ENCODE measurements at places on chromosomes 7 and 10.

DNA sequence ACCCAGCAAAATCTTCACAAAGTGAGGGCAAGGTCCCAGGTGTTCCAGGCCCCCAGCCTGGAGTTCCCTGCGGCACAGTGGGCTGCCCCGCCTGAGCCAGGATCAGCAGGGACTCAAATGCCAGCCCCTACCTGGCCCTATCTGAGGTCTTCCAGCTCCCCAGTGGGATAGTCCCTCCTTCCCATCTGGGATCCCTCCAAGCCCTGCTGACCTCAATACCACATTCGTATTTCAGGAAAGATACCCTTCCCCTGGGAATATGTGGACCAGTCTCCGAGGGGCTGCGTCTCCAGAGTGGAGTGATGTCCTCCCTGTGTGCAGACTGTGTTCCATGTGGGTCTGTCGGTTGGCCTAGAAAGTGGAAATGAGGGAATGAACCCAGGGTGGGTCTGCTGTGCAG is 40.9 kb downstream of the ELFN1 start:
- DNase-seq, result no peak

- DNase-seq, result no peak
Observed at GRCh38 chr7:15719311-15719710, 32.8 kb upstream of the MEOX2 start.

DNA sequence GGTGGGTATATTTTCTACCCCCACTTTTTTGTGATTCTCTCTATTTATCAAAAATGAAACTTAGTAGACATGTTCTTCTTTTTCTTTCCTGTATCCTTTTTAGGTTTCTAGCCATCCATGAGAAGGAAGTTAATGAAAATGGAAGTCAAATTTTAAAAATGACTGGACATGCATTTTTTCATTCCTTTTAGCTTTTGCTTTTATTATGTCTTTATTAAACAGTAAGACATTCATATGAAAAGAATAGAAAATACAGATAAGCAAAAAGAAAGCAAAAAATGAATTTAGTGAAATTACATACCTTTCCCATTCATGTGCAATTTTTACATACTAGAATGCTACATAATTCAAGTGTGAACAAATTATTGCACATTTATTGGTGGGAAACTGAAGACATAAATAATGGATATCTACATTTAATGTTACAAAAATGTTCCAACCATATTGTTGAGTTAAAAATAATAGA is 88.7 kb downstream of the CPED1 start:
- DNase-seq, result no peak

- DNase-seq, result no peak
Observed at GRCh38 chr7:146661435-146661834, 544.8 kb downstream of the CNTNAP2 start.

DNA sequence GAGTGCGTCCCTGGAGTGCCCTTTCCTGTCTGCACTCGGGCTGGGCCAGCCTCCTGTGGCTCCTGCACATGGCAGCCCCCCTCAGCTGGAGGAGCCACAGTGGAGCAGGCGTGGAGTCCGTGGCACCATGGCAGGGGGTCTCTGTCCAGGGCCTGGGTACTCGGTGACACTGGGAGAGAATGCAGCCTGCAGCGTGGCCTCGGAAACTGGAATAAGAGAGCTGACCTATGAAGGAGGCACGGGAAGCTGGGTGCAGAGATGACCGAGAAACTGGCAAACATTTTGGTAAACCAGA is 25.8 kb upstream of the WDFY4 start:
- no peak for DNase-seq

- no peak for DNase-seq
Observed at GRCh38 chr10:77390481-77390891, 247.1 kb downstream of the KCNMA1 start.
